ENCODE measurements at places on chromosomes 1 and 21. TPM values are rescaled to one million over a fixed set of nuclear protein-coding genes. Genes with fewer than 3 reads are reported as not detected.

- peak; percentile 50 for DNase-seq
- no peaks in the 10 kb centered on the region for H3K36me3 ChIP-seq
- H3K4me3 ChIP-seq, result no peak overlapping the region
- H3K27ac ChIP-seq, result no peak overlapping the region
- H3K4me1 ChIP-seq, result peaks cover 21% of the 10 kb centered on the region
These were observed 21.5 kb downstream of the EPHB2 start for GRCh38 chr1:22731924-22732720.

DNA sequence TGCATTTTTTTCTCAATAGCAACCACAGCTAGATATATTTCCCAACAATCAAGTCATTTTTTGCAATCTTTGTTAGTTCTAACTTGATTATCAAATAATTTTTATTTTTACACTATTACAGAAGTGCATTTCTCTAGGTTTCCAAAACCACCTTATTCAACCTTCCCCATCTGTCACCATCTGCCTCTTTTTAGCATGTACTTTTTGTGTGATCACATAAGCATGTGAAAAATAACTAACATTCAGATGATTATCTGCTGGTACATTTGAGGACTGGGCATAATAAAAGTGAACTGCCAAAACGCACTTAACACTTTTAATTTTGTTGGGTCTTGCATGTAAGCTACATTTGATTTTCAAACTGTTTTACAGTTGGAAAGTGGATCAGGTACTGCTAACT is 291.5 kb downstream of the AKT3 start:
- H3K27me3 ChIP-seq, result no peaks in the 10 kb centered on the region
- DNase-seq, result no peak
- H3K4me3 ChIP-seq, result no peak overlapping the region
- no peaks in the 10 kb centered on the region for H3K4me1 ChIP-seq
- H3K36me3 ChIP-seq, result no peaks in the 10 kb centered on the region

DNA sequence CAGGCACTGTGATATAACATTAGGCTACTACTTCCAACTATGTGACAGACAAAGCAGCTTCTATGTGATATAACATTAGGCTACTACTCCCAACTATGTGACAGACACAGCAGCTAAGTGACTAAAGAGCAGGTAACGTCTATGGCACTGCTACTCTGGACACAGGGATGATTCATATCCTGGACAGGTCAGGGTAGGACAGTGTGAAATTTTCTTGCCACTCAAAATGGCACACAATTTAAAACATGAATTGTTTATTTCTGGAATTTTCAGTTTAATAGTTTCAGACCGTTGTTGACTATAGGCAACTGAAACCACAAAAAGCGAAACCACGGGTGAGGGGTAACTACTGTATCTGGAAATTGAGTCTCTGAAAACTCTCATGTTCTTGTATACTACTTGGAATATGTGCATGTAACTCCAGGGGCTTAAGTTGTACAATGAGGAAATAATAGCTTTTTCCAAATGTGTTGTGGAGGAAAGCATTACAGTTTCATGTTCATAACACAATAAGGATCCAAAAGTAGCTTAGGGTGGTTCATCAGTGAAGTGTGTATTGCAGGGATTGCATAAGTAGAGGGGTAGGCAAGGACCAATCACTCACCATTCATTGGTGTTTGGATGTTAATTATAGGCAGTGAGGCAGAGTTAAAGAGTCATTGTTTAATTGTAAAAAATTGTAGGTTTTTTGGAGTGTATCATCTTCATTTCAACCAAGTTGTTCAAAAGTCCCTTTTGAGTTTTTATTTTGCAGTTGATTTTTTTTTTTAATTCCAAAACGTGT is 5.3 kb downstream of the DTL start:
- no peaks in the 10 kb centered on the region for H3K27me3 ChIP-seq
- no peak overlapping the region for H3K4me3 ChIP-seq
- peaks cover 6% of the 10 kb centered on the region for H3K36me3 ChIP-seq
- DNase-seq, result no peak

- no peaks in the 10 kb centered on the region for H3K36me3 ChIP-seq
- peak; percentile 56 for DNase-seq
- no peaks in the 10 kb centered on the region for H3K27me3 ChIP-seq
These were observed 335.0 kb upstream of the GREM2 start for GRCh38 chr1:240946926-240947325.

GRCh38 chr1:154972213-154972516 is 1.6 kb upstream of the SHC1 start:
- H3K4me1 ChIP-seq, result peaks cover 46% of the 10 kb centered on the region
- H3K27me3 ChIP-seq, result no peaks in the 10 kb centered on the region
- peak overlapping the region; percentile 88 for H3K27ac ChIP-seq
- DNase-seq, result no peak
- no peaks in the 10 kb centered on the region for H3K36me3 ChIP-seq

GRCh38 chr1:64304823-64305222 is 101.4 kb downstream of the UBE2U start:
- no peaks in the 10 kb centered on the region for H3K4me1 ChIP-seq
- DNase-seq, result no peak
- H3K36me3 ChIP-seq, result no peaks in the 10 kb centered on the region
- no peak overlapping the region for H3K27ac ChIP-seq
- no peaks in the 10 kb centered on the region for H3K27me3 ChIP-seq
- H3K4me3 ChIP-seq, result no peak overlapping the region

DNA sequence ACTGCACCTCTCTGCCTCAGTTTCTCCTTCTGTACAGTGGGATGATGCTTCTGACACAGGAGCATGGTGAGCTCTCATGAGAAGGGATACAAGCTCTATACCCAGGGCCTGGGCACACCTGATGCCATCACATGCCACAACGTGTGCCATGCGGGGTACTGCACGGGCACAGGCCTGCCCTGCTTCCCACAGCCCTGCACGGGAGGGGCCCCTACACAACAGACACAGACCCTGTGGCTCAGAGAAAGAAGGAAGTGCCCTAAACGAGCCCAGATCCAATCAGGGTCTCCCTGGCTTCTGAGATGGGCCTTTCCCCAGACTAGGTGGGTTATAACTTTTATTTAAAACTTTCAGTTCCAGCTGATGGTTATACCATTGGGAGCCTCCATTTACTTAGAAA is 24.6 kb downstream of the C2CD2 start:
- no peak overlapping the region for H3K4me3 ChIP-seq
- peaks cover 15% of the 10 kb centered on the region for H3K4me1 ChIP-seq
- no peaks in the 10 kb centered on the region for H3K36me3 ChIP-seq
- no peaks in the 10 kb centered on the region for H3K27me3 ChIP-seq

DNA sequence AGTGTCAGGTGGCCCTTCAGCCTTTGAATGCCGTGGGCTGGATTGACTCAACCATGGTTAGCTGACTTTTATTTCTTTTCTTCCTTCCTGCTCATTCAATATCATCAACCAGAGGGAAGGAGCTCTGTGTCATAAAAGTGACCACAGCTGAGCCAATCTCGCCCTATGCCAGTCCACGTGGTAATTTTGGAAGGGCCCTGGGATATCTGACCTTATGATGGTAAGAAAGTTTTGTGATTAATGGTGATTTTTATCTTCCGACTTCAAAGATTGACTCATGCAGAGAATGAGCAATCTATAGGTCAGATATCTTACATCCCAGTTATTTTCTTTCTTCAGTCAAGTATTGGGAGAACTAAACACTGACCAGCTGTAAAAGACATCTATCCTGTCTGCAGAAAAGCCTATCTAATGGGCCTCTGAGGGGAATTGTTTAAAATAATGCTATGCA is 170.3 kb downstream of the ZC3H11B start:
- H3K27ac ChIP-seq, result no peak overlapping the region
- peaks cover 13% of the 10 kb centered on the region for H3K4me1 ChIP-seq
- H3K4me3 ChIP-seq, result no peak overlapping the region
- H3K27me3 ChIP-seq, result no peaks in the 10 kb centered on the region
- no peak for DNase-seq

DNA sequence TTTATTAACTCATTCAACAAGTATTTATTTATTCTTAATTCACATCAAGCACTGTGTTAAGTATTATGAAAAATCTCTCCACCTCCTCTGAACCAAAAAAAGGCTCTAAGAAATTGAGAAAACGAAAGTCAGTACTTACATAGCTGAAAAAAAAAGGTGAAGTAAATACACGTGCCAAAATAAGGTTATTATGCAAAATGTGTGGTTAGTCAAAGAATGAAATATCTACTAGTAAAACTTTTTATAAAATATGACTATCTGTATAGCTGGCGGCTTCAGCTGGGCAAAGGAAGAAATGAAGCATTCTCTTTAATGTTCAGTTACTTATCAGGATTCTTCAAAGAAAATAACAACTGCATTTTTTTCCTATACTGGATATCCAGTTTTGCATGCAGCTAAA is 35.5 kb upstream of the ASPM start:
- no peak overlapping the region for H3K4me3 ChIP-seq
- H3K4me1 ChIP-seq, result no peaks in the 10 kb centered on the region
- H3K36me3 ChIP-seq, result peaks cover 28% of the 10 kb centered on the region
- H3K27me3 ChIP-seq, result no peaks in the 10 kb centered on the region
- no peak overlapping the region for H3K27ac ChIP-seq
- no peak for DNase-seq

DNA sequence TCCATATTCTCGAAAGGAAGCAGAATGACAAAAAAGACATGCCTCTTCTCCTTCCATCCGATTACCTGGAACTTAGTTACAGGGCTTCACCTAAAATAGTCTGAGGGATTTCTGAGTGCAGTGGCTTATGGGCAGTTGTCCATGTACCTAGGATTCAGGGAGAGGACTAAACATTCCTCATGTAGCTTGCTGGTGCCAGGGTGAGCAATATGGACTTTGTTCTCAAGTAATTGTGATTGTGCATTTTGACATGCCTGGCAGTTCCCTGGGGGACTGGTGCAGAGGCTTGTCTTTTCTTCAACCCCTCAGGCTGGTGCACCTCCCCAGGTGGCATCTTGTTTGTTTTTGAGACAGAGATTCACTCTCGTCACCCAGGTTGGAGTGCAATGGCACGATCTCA is 6.1 kb upstream of the PSEN2 start:
- DNase-seq, result no peak
- no peak overlapping the region for H3K27ac ChIP-seq
- H3K27me3 ChIP-seq, result no peaks in the 10 kb centered on the region

DNA sequence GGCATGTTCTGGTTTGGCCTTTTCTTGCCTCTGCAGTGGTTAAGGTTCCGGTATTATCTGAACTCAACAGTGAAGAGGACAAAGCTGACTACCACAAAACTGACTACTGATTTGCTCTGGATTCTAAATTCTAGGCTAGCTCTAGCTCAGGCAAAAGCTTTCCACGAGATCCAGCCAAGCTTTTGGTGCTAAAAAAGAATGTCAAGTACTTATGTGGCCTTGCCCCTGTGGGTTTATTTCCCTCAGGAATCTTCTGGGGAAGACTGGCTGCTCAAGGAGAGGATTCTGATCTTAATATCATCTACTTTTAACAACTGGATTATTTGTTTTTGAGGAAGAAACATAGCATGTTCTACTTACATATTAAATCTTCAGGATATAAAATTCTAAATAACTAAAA is 26.1 kb upstream of the MTMR11 start:
- H3K4me3 ChIP-seq, result no peak overlapping the region
- H3K27me3 ChIP-seq, result no peaks in the 10 kb centered on the region
- H3K36me3 ChIP-seq, result peaks cover 13% of the 10 kb centered on the region
- H3K4me1 ChIP-seq, result no peaks in the 10 kb centered on the region
- DNase-seq, result no peak

DNA sequence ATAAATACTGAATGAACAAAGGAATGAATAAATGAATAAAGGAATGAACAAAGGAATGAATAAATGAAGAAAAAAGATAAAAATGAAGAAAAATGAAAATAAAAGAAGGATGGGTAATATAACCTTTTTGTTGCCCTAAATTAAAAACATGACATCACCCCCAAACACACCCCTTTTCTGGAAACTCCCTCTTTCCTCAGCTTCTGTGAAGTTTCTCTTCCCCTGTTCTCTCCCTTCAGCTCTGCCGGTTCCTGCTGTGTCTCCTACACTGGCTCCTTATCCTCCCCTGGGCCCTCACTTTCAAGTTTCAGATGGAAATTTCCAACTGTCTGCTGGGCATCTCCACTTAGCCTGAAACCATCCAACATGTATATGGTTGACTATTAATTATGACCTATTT is 37.9 kb downstream of the RAB3B start:
- no peaks in the 10 kb centered on the region for H3K27me3 ChIP-seq
- H3K27ac ChIP-seq, result no peak overlapping the region
- no peak for DNase-seq
- H3K4me1 ChIP-seq, result peaks cover 34% of the 10 kb centered on the region

DNA sequence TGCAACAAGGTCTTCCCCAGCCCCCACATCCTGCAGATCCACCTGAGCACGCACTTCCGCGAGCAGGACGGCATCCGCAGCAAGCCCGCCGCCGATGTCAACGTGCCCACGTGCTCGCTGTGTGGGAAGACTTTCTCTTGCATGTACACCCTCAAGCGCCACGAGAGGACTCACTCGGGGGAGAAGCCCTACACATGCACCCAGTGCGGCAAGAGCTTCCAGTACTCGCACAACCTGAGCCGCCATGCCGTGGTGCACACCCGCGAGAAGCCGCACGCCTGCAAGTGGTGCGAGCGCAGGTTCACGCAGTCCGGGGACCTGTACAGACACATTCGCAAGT is 3.8 kb downstream of the ZBTB18 start:
- H3K4me3 ChIP-seq, result no peak overlapping the region
- DNase-seq, result no peak
- H3K4me1 ChIP-seq, result peaks cover 64% of the 10 kb centered on the region
- H3K36me3 ChIP-seq, result no peaks in the 10 kb centered on the region
- H3K27me3 ChIP-seq, result no peaks in the 10 kb centered on the region

DNA sequence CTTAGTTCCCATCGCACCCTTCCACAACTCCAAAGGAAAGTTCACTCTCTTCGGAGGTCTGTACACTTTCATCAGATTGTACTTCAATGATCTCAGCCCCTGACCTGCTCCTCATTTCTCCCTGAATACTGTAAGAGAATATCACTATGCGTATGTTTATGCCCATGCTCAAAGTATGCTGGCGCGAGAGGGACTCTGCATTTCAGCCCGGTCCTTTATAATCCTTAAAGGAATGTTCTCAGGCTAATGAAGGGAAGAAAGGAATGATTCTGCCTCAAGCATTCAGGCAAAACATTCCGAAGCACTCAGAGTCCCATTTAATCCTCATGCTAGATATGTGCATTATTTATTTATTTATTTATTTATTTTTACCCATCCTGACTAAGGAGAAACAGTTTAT is 76.8 kb downstream of the PLD5 start:
- H3K36me3 ChIP-seq, result no peaks in the 10 kb centered on the region
- H3K27ac ChIP-seq, result peak overlapping the region; percentile 22
- peak; percentile 75 for DNase-seq
- H3K27me3 ChIP-seq, result no peaks in the 10 kb centered on the region
- H3K4me1 ChIP-seq, result peaks cover 34% of the 10 kb centered on the region

GRCh38 chr1:32898958-32899357 is 2.2 kb downstream of the TMEM54 start:
- H3K4me3 ChIP-seq, result no peak overlapping the region
- DNase-seq, result no peak
- peaks cover 17% of the 10 kb centered on the region for H3K4me1 ChIP-seq
- H3K27me3 ChIP-seq, result peaks cover 53% of the 10 kb centered on the region
- H3K36me3 ChIP-seq, result no peaks in the 10 kb centered on the region
- H3K27ac ChIP-seq, result no peak overlapping the region

The OLFML2B gene
- total RNA-seq, result 1.3 TPM

The AADACL4 gene
- not detected for total RNA-seq

The TCHH gene
- 0.03 TPM for total RNA-seq

The ADIPOR1 gene
- total RNA-seq, result 54.6 TPM

The RIPK4 gene
- 1.3 TPM for total RNA-seq

The CR1 gene
- total RNA-seq, result not detected
